Stimulated activated CD4-positive, alpha-beta T cell treated with anti-CD3 and anti-CD28 coated beads, TNF-alpha, amount 100 ng/mL, for 24 hours (primary cell): ENCODE measurements at places on chromosomes 4 and X.

DNA sequence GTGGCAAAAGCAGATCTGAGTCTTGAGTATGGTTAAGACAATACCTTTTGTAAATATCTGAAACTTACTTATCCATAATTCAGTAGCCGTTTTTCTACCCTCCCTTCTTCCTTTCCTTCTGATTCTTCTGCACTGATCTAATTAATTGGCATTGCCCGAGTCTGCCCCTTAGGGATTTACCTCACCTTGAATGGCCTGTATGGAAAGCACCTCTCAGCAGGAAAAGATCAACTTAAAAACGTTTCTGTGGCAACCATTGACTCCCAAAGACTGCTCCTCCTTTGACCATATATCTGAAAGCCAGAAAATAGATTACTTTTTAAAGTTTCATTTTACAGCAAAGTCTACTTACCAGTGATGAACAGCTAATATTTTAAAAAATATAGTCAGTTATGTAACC lies 496.5 kb upstream of the LCORL start:
- DNase-seq: no peak

DNA sequence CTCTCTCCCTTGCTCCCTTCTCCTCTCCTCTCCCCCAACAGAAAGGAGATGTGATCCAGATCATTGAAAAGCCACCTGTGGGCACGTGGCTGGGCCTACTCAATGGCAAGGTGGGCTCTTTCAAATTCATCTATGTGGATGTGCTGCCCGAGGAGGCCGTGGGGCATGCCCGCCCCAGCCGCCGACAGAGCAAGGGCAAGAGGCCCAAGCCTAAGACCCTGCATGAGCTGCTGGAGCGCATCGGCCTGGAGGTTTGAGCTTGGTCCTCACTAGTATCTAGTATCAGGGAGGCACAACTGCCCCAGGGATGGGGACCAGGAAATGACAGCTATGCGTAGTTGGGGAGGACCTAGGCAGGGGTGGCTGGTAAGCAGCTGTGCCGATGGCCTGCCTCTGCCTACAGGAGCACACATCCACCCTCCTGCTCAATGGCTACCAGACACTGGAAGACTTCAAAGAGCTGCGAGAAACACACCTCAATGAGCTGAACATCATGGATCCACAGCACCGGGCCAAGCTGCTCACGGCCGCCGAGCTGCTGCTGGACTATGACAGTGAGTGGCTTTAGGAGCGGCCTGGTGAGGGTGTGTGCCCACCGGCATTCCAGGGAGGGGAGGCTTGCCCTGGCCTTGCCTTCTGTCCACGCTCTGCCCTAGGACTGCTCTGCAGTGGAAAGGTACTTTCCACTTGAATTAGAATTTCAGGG lies 13.0 kb downstream of the SASH3 start:
- no peak for DNase-seq

- DNase-seq: no peak
Measured at GRCh38 chrX:118853596-118853995, 30.0 kb downstream of the ZCCHC12 start.

GRCh38 chrX:154712781-154713740 lies 37.8 kb downstream of the GAB3 start:
- no peak for DNase-seq

DNA sequence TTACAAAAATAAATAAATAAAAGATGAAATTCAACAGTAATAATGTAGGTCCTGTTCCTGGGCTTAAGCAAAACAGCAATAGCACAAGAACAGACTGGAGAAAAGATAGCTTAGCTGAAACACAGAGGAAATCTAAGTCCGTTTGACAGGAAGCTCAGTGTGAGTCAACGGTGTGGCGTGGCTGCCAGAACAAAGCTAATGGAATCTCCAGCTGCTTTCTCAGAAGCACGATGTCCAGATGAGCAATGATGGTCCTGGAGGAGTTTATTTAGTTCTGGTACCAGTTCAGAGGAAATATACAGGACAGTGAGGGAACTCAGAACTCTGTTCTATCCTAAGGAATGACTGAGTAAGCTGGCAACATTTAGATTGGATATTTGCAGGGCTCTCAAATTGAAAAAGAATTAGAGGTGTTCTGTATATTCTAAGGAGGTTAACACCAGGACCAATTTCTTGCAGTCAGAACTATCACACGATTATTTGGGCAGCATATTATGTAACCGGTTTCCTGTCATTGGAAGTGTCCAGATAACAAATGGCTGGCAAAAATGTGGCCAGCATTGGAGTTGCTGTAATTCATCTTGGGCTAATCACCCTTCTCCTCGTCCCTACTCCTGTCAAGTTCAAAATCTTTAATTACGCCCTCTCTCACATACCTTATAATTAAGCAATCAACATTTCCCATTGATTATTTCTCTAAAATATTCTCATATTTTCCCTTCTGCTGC lies 12.7 kb downstream of the GAB3 start:
- no peak for DNase-seq

DNA sequence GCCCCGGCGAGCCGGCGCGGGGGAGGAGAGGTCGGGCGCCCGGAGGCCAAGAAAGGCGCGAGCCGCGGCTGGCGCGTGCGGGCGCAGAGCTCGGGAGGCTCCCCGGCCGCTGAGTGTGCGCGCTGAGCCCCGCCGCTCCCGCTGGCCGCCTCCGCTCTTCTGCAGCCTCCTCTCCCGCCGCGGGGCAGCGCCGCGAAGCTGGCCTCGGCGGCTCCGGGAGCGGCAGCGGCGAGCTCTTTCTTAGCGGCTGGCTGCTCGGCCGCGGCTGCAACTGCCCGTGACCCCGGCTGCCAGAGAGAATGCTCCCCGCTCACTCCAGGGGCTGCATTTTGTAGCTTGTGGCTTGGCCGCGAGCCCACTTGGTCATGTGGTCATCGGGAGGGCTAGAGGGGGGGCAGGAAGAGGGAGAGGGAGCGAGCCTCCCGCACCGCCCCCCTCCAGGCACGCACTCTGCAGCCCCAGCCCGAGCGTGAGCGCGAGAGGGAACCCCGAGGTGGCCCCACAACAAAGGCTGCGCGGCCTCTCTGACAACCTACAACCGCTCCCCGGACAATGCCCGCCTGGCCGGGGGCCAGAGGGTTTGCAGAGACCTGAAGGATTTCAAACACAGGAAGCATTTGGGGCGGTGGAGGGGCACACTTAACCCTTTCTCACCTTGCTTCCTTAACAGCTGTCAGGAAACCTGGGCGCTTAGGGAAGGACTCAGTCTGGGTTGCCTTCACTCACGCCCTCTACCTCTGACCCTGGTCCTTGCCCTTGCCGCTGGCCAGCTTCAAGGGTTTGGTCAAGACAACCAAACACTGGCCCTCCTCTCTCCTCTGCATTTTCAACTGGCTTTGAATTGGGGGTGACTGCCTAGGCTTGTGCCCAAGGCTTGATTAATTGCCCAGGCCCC lies at the start of gene APLN:
TSS of gene APLN (minus strand) at position 305 of the 895 bp plus-strand sequence. CDS start 326 bp downstream, outside the sequence.
- no peak for DNase-seq

GRCh38 chr4:57190601-57191481 lies 80.7 kb upstream of the IGFBP7 start:
- DNase-seq: peak; percentile 19
